ENCODE measurements at places on chromosomes 2 and 18.

GRCh38 chr2:42261518-42262195 lies 92.5 kb downstream of the EML4 start:
- no peak for DNase-seq

DNA sequence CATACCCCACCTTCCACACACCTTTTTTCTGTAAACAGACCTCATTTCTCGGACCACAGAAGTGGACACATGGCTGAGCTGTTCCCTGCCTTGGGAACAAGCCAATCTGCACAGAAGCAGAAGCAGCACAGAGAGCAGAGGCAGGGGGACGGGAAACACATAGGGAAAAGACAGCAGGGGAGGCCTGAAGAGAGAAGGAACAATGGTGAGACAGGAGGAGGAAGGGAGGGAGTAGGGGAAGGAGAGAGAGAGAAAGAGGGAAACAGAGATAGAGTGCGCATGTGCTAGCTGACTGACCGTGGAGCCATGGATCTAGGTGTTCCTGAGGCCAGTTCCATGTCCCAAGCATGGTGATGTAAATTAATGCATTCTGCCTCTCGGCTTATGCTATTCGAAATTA lies 119.7 kb downstream of the NOL10 start:
- no peak for DNase-seq

DNA sequence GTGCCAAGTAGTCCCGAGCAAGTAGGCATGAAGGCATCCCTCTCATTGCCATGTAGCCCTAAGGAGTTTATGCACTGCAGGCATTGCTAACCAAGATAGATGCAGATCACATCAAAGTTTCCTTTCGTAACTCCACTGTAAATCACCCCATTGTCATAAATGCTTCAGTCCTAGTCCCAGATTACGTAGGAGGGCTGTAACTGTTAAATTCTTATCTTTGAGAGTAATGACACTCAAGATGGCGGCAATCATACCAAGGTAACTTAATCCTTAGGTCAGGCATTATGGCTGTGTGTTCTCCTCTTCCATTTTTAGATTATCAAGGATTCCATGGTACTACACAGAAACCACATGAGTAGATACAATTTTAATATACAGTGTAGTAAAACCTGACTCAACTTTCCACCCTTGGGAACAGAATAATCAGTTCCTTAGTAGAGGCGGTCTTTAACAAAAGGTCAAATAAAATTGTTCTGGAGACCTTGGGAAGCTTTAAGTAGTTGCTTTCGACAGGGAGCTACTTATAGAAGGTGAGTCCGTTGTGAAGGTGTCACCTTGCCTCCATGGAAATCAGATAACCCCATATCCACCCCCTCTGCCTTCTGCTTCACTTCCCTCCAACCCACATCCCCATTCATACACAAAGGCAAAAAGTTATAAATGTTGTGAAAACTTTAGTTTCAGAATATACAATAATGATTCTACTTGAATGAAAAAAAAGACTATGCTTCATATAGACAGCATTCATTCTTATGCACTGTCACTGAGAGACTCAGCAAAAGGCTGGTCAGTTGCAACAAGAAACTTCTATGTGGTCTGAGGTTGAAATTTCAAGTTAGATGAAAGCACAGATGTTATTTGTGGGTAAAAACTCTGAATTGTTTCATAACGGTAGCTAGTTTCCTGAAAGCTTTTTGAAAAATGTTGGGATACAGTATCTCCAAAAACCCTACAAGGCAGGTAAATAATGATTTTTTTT lies 64.8 kb upstream of the GALNT5 start:
- no peak for DNase-seq

- no peak for DNase-seq
Measured at GRCh38 chr18:41771973-41772372, 183.1 kb upstream of the PIK3C3 start.

DNA sequence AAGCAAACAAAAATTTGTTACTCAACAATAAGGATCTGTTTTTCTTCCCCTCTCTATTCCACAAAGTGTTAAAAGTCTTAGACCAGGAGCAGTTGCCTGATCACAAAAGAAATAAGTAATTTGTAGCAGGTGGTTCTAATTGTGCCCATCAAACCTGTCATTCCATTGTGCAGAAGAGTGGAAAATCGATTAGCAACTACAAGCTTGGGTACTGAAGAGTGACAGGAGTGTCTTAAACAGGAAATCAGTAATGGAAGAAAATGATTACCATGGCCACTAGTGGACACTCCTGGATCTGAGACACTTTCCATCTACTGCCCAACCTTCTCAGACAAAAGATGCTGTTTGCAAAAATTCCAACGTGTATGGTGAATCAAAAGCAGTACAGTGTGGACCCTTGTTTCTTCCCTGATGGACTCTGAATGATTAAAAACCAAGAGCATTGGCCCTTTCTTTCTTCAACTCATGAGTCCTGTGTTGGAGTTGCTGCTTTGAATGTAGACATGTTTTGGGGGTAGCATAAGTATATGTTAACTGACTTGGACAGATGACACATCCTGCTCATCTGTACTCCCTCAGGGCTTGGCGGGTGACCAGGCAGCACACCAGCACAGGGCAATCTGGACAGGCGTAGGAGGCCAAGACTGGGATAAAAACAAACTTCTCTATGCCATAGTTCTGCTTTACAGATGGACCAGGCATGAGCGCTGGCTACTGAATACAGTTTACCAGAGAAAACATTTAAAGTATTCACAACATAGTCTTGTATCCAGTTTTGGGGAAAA lies 51.9 kb downstream of the PLA2R1 start:
- DNase-seq = no peak

DNA sequence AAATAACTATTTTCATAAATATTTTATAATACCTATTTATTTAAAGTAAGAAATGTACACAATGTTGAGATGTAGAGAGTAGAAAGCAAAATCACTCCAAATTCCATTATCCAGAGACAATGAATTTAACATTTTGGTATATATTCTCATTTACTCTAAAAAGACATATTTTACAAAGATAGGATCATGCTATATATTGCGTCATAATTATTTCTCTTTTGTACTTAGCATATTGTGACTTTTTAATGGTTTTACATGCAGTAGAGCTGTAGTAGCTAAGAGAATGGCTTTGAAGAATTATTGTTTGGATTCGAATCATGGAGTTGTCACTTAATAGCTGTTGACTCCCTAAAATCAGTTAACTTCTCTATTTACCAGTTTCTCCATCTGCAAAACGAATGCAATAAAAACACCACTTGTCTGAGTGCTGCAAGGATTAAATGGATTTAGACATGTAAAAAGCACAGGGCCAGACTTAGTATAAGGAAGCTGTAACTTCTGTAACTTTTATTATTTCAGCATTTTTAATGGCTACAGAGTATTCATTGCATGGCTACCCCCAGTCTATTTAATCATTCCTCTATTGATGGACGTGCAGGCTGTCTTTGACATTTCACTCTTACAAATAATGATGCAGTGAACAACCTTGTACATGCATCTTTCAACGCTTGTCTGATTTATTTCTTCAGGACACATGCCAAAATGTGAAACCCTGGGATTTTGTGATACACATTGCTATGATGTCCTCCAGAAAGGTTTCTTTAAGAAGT lies 33.2 kb downstream of the KCNS3 start:
- no peak for DNase-seq

DNA sequence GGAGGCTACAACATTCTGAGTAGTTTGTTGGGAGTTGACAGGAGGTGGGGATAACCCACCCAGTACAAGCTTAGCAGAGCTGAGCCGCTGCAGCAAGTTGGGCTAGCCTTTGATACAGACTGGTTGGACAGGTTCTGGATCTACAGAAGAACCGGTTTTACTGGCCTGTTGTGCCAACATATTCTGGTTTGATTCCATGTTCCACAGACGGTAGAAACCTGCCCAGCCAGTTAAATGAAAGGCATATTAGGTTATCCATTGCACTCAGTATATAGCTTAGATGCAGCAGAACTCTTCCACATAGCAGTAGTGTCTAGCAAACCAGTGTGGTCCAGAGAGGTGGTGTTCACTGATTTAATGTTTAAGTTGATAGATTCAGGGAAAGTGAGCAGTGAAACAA lies 19.3 kb upstream of the RBBP8 start:
- no peak for DNase-seq

DNA sequence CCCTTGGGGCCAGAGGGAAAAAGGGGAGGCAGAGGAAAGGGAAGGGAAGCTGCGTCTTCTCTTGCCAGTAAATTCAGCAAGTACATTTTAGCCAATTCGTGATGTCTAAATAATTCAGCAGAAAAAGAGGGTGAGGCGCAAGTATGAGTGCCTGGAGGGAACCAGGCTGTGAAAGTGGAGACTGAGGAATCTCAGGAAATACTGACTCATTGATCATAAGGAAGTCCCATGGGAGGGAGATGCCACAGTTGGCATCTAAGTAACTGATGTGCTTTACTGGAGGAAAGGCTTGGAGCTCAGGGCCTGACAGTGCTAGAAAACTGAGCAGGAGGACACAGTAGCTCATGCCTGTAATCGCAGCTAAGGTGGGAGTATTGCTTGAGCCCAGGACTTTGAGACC lies 31.1 kb downstream of the KIF5C start:
- DNase-seq = no peak

GRCh38 chr2:138779781-138780445 lies at the start of gene NXPH2:
Gene NXPH2, minus strand, starts transcription at chr2:138780390. Its CDS starts 149 bp downstream, at chr2:138780241.
- DNase-seq = no peak

- no peak for DNase-seq
Measured at GRCh38 chr2:197281421-197281820, 29.2 kb downstream of the ANKRD44 start.

DNA sequence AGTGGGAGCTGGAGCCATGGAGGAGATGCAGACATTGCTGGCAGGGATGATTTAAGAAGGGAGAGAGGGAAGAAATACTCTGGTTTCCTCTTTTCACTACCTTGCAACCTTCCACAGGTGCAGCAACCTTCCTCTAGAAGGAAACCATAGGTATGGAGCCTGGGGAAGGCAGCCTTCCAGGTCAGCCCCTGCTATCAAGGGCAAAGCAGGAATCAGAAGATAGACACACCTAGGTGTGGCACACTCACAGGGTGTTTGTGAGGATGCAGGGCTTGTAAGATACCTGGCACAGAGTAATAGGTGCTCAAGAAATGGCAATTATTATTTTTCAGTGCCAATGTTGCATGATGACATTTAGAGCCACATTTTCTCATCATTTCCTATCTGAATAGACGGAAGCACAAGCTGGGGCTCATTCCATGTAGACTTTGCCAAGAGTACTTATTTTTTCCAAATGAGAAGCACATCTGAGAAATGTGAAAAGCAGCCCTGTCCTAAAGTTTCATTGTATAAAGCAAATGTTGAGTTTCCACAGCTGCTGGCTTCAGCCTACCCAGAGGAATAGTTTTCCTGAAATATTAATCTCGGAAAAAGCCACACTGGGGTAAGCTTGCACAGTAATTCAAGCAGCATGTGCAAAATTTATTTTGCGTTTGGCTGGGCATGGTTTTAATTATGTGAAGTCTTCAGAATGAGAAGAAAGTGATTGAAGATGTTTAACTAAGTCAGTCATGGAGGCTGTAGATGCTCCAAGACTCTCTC lies 20.6 kb downstream of the EVA1A start:
- no peak for DNase-seq

- DNase-seq = no peak
Measured at GRCh38 chr2:81589406-81589805, 1284.9 kb upstream of the LRRTM1 start.

- DNase-seq = no peak
Measured at GRCh38 chr2:51387235-51387634, 355.3 kb upstream of the NRXN1 start.

DNA sequence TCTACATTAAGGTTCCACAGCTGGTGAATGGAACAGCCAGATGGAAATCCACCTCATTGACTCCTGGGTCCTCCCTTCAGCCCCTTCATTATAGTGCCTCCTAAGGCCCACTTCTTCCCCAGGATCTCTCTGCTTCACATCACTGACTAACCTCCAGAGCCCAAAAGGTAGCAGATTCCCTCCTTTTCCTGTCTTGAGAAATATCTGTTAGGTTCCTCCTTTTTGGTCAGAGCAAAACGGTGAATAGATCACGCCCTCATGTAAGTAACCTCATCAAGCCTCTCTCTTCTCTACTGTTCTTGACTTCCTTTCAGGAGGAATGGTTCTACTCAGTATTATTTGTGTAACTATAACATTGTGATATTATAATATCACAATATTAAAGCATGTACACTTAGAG lies 155.0 kb upstream of the SRD5A2 start:
- no peak for DNase-seq

- DNase-seq = no peak
Measured at GRCh38 chr2:203347375-203347774, 19.2 kb downstream of the ABI2 start.

DNA sequence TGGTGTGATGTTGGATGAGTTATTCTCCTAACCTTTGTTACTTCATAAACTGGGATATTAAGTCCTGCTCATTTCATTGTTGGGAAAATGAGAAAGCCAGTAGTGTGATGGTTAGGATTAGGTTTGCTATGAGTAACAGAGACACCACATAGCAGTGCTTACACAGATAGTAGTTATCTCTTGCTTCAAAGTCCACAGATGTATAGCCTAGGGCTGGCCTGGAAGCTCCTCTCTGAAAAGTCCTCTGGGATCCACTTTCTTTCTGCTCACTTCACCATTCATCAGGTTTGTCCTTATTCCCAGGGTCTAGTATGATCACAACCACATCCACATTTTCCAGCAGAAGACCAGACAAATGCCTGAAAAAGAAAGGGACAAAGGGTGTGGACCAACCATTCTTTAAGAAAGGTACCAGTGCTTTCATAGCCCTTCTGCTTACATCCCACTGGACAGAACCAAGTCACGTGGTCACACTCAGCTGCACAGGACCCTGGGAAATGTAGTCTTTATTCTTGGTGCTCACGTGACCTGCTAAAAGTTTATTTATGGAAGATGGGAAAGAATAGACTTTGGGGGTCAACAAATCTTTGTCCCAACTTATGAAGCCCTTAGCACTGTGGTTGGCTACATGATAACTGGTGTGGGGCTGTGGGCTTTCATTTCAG lies 108.9 kb downstream of the INSIG2 start:
- no peak for DNase-seq

DNA sequence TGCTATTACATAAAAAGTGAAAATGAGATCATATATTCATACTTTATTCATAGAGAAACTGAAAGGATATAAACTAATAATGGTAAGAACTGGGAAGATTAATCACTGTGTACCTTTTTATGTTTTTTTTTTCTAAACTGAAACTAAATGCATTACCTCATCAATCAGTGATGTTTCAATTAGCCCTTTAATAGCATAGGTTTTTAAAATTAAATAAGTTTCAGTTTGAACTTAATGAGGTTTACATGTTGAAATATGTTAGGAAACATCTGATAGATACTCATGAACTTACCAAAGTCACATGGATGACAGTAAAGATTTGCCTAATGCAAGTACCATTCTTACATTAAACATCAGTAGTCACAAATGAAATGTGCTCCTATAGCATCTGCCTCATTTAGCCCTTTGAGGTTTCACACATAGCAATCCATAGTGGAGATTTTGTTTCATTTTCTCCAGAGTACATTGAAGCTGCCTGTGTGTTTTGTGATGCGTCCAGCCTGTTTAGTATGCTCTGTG lies 8.9 kb downstream of the MAPRE2 start:
- no peak for DNase-seq

DNA sequence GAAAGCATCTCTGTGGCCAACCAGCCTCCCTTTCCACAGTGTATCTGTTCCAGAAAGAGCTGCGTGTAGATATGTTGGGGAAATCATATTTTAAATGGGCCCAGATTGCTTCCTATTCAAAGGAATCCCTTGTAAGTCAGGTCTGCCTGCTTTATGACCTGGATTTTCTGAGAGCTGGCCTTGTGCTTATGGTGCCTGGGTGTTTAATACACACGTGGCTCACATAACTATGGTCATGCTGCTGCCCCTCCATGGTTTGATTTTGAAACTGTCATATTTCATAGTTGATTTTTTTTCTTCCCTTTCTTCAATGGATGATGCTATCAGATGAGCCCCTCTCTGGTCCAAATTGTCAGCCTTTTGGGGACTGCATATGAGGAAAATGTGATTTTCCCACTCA lies 111.5 kb upstream of the CNGA3 start:
- no peak for DNase-seq

Data from activated T-helper 1 cell treated with anti-CD3 and anti-CD28 coated beads, Interleukin-2, amount 50 U/mL, for 16 hours (primary cell).